ENCODE measurements at places on chromosomes 5 and 9.

- no peak for DNase-seq
Measured at GRCh38 chr5:161085056-161085455, 233.0 kb upstream of the ATP10B start.

GRCh38 chr9:91495450-91495849 is 71.8 kb upstream of the NFIL3 start:
- DNase-seq = no peak

GRCh38 chr5:169175733-169176132 is 125.2 kb downstream of the SLIT3 start:
- DNase-seq = no peak

- no peak for DNase-seq
Measured at GRCh38 chr5:148912146-148912545, 85.7 kb downstream of the ADRB2 start.

GRCh38 chr9:32866273-32866672 is 82.9 kb downstream of the TMEM215 start:
- no peak for DNase-seq

GRCh38 chr9:120477534-120478001 is 102.4 kb downstream of the CDK5RAP2 start:
- no peak for DNase-seq

DNA sequence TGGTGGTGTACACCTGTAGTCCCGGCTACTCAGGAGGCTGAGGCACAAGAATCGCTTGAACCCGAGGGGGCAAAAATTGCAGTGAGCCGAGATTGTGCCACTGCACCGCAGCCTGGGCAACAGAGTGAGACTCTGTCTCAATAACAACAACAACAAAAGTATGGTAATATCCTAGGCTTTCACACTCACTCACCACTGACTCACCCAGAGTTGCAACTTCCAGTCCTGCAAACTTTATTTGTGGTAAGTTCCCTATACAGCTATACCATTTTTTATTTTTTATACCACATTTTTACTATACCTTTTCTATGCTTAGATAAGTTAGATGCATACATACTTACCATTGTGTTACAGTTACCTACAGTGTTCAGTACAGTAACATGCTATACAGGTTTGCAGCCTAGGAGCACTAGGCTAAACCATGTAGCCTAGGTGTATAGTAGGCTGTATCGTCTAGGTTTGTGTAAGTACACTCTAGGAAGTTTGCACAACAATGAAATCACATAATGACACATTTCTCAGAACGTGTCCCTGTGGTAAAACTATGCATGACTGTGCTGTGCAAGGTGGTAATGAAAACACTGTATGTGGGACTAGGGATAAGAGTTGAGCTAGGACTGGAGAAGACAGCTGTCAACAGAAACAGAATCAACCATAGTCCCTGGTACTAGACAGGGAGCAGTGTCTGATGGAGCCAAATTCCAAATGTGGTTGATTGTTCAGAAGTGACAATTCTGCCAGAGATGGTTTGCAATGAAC is 109.5 kb upstream of the RAD23B start:
- DNase-seq = no peak

GRCh38 chr5:159209438-159210209 is at the start of gene RNF145:
Gene RNF145, minus strand, starts transcription at chr5:159209553. Its CDS starts 5,936 bp downstream, at chr5:159203617.
- peak; percentile 92 for DNase-seq

DNA sequence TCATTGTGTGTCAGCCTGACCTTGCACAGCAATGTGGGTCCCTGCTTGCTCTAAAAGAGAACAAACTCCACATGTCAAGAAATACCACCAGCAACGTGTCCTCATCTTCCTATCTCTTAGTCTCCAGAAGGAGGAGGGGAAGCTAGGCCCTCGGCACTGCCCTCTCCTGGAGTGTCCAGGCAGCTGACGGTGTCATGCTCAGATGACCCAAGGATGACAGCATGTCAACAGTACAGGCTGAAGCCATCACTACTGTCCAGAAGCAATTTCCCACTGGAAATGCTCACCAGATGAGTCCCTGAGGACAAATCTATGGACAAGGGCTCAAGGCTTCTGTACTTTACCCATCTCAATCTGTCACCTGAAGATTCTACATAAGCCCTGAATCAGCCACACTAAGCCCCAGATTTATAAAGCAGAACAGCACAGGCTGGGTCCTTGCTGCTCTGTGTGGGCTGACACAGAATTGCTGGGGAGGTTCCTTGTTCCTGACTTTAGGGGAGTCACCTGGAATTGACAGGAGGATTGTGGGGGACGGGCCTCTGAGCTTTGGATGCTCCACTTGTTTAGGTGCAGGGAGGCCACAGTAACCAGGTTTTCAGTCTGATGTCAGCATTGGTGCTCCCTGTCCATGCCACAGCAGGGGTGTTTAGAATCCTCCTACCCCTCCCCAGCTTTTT is 210.2 kb downstream of the DAB2IP start:
- no peak for DNase-seq

GRCh38 chr9:29838491-29839020 is 2265.3 kb upstream of the C9orf72 start:
- DNase-seq = no peak

DNA sequence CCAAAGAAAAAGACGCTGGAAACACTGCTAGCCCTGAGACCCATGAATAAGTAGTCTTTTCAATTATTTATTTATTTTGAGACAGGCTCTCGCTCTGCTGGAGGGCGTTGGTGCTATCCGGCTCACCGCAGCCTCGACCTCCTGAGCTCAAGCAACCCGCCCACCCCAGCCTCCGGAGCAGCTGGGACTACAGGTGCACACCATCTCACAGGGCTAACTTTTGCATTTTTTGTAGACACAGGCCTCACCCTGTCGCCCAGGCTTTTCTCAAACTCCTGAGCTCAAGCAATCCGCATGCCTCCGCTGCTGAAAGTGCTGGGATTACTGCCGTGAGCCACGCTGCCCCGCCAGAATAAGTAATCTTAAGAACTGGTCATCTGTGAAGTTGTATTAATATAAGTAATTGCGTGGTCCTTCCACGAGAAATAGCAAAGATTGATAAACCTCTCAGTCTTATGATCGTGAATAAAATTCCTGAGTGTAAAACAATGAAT is 1.6 kb downstream of the ANXA2R start:
- no peak for DNase-seq

Measured in activated CD4-positive, CD25-positive, alpha-beta regulatory T cell treated with anti-CD3 and anti-CD28 coated beads, Interleukin-2, amount 50 U/mL, for 72 hours (primary cell).